ENCODE measurements at places on chromosomes 16 and 17.

- no peaks in the 10 kb centered on the region for H3K36me3 ChIP-seq
- DNase-seq = no peak
- no peak overlapping the region for H3K4me3 ChIP-seq
These were observed 418.7 kb upstream of the DYNLRB2 start for GRCh38 chr16:80122115-80122514.

GRCh38 chr17:50097455-50097854, 2.3 kb downstream of the PDK2 start:
- no peak overlapping the region for H3K27ac ChIP-seq

- H3K36me3 ChIP-seq = no peaks in the 10 kb centered on the region
- no peak overlapping the region for H3K27ac ChIP-seq
- H3K4me1 ChIP-seq = no peaks in the 10 kb centered on the region
- H3K4me3 ChIP-seq = no peak overlapping the region
- DNase-seq = no peak
These were observed 26.6 kb downstream of the JPH3 start for GRCh38 chr16:87628940-87629339.

GRCh38 chr17:48994549-48995303, 2.5 kb upstream of the IGF2BP1 start:
- H3K27ac ChIP-seq = peak overlapping the region; percentile 50

GRCh38 chr17:45087504-45087975, 26.4 kb downstream of the NMT1 start:
- H3K4me1 ChIP-seq = no peaks in the 10 kb centered on the region
- no peaks in the 10 kb centered on the region for H3K27me3 ChIP-seq
- no peak overlapping the region for H3K4me3 ChIP-seq
- H3K36me3 ChIP-seq = peaks cover 28% of the 10 kb centered on the region
- H3K27ac ChIP-seq = no peak overlapping the region

DNA sequence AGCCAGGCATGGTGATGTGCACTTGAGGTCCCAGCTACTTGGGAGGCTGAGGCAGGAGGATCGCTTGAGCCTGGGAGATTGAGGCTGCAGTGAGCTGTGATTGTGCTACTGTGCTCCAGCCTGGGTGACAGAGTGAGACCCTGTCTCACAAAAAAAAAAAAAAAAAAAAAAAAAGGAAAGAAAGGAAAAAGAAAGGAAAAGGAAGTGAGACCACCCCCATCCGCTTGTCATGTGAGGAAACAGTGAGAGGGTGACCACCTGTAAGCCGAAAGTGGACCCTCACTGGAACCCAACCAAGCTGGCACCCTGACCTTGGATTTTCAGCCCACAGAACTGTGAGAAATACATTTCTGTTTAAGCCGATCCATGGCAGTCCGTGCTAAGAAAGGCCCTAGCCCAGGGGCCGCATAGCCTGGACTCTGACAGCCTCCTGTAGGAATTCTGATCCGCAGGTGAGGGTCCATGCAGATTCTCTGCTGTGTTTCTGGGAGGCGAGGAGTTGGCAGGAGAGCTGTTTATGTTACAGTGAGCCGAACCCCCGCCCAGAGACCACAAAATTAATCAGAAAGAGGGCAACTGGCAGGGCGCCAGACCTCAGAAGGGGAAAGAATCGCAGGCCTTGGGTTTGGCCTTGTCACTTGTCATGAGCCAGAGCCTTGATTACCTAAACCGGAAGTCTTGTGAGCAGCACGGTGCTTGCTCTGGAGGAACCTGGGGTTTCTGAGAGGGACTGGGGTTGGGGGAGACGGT, 945 bp downstream of the SGSH start:
- peak overlapping the region; percentile 85 for H3K4me3 ChIP-seq
- H3K27ac ChIP-seq = peak overlapping the region; percentile 85
- peaks cover 7% of the 10 kb centered on the region for H3K36me3 ChIP-seq

GRCh38 chr16:84406006-84406963, 37.9 kb downstream of the ATP2C2 start:
- no peak overlapping the region for H3K4me3 ChIP-seq
- DNase-seq = no peak
- peaks cover 27% of the 10 kb centered on the region for H3K27me3 ChIP-seq
- peaks cover 5% of the 10 kb centered on the region for H3K4me1 ChIP-seq

DNA sequence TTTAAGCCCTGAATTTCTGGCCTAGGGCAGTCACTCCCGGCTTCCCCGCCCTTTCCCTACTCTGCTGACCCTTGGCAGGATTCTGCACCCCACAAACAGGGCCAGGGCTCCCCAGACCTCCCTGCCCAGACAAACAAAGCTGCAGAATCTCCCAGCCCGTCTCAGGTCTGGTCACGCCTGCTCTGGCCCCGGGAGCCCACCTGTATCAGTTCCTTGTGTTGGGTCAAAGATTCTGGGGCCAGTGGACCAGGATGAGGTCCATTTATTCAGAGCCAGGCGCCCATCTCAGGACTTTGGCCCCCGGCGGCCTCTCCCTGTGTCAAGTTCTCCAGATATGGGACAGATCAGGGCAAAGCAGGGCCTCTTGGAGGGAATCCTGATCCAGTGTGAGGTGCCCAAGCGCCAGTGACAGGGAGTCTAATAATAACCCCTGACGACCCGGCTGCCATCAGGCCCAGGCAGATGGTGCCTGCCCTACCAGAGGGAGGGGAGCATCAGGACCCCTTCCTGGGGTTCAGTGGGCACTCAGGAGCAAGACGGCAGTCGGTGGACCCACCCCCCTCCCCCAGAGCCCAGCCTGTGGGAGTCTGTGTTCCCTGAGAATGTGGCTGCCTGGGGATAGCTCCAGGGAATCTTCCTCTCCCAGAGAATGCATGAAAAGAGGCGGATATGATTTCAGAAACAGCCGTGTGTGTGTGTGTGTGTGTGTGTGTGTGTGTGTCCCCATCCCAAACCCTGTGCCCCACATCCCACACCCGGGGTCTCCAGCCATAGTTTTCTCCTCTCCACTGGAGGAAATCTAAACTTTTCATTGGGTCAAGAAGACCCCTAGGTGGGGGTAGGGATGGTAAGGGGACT, 1.3 kb downstream of the TTYH2 start:
- H3K4me3 ChIP-seq = peak overlapping the region; percentile 88
- H3K36me3 ChIP-seq = peaks cover 19% of the 10 kb centered on the region
- H3K27ac ChIP-seq = no peak overlapping the region
- DNase-seq = no peak
- H3K27me3 ChIP-seq = peaks cover 4% of the 10 kb centered on the region
- peaks cover 43% of the 10 kb centered on the region for H3K4me1 ChIP-seq

GRCh38 chr17:13310858-13311257, 290.9 kb downstream of the HS3ST3A1 start:
- H3K27ac ChIP-seq = no peak overlapping the region
- H3K36me3 ChIP-seq = no peaks in the 10 kb centered on the region
- DNase-seq = no peak
- H3K27me3 ChIP-seq = no peaks in the 10 kb centered on the region
- H3K4me3 ChIP-seq = no peak overlapping the region
- H3K4me1 ChIP-seq = no peaks in the 10 kb centered on the region

GRCh38 chr17:7577327-7578199, 1.9 kb upstream of the CD68 start:
- no peak for DNase-seq
- peaks cover 76% of the 10 kb centered on the region for H3K36me3 ChIP-seq
- H3K4me1 ChIP-seq = peaks cover 79% of the 10 kb centered on the region
- H3K27me3 ChIP-seq = peaks cover 2% of the 10 kb centered on the region

DNA sequence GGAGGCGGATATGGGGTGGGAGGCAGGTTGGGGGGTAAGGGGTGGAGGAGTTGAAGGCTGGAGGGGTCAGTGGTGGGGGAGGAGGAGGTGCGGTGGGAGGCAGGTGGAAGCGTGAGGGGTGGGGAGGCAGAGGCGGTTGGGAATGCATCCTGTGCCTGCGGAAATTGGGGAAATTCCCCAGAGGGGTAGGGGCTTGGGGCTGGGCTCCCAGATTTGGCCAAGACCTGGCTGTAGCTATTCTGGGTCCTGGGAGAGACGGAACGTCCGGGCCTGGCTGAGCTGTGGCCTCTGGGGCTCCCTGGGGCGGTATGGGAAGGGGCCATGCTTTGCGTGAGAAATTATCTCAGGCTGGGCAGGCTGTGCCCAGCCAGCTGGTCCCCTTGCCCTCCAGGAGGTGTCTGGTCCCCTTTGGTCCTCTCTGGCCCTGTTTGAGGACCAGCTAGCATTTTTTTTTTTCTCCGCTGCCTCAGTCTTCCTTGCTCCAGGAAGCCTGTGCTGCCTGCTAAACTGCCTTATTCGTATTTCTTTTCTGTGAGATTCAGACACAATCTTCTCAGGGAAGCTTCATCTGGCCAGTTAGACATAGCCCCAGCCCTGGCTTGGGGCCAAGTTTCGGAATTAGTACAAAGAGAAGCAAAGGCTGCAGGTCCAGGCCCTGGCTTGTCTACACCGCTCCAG, 7.3 kb upstream of the TRPV2 start:
- peaks cover 15% of the 10 kb centered on the region for H3K27me3 ChIP-seq
- H3K4me3 ChIP-seq = no peak overlapping the region
- no peaks in the 10 kb centered on the region for H3K4me1 ChIP-seq

- peaks cover 6% of the 10 kb centered on the region for H3K27me3 ChIP-seq
- no peaks in the 10 kb centered on the region for H3K36me3 ChIP-seq
- no peak overlapping the region for H3K4me3 ChIP-seq
- H3K4me1 ChIP-seq = peaks cover 8% of the 10 kb centered on the region
- H3K27ac ChIP-seq = no peak overlapping the region
These were observed 6.8 kb upstream of the CLUH start for GRCh38 chr17:2718150-2718938.

DNA sequence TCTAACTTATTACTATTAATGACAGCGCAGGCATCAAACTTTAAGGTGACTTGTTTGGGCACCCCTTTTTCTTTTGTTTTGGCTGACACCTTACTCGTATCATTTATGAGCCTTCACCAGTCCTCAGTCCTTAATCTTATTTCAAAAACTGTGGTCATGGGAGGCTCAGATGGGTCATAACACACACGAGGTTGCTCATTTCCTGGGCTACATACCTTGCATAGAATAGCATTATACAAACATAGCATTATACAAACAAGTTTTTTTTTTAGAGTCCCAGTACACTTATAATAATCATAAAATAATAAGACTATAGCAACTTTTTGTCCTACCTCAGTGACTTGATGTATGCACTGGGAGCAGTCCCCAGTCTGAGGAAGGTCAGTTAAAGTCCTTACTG, 11.2 kb upstream of the ACSF2 start:
- H3K27ac ChIP-seq = no peak overlapping the region
- H3K4me3 ChIP-seq = no peak overlapping the region
- no peaks in the 10 kb centered on the region for H3K36me3 ChIP-seq

GRCh38 chr16:8899709-8900317, 17.7 kb downstream of the LITAFD start:
- no peak overlapping the region for H3K27ac ChIP-seq
- no peak overlapping the region for H3K4me3 ChIP-seq
- H3K4me1 ChIP-seq = no peaks in the 10 kb centered on the region
- no peaks in the 10 kb centered on the region for H3K27me3 ChIP-seq

GRCh38 chr17:73420897-73421296, 109.1 kb upstream of the CDC42EP4 start:
- H3K27me3 ChIP-seq = no peaks in the 10 kb centered on the region
- H3K4me3 ChIP-seq = no peak overlapping the region
- no peak for DNase-seq
- H3K27ac ChIP-seq = no peak overlapping the region
- no peaks in the 10 kb centered on the region for H3K36me3 ChIP-seq

DNA sequence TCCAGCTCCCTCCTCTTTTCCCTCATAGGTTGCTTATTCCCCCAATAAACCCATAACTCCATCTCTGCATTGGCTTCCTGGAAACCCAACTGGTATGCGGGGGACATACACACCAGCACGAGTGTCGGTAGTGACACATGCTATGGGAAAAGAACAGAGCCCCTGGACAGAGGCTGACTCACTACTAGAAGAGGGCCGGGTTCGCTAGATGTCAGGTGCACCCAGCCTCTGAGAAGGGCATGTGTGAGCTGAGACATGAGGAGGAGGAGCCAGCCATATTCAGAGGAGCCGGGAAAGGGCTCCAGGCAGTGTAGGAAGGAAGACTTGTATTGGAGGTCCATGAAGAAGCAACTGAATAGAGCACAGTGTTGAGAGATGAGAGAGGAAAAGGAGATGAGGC, 241.1 kb downstream of the SOX9 start:
- DNase-seq = no peak
- H3K27ac ChIP-seq = no peak overlapping the region
- H3K4me3 ChIP-seq = no peak overlapping the region
- no peaks in the 10 kb centered on the region for H3K4me1 ChIP-seq
- H3K36me3 ChIP-seq = no peaks in the 10 kb centered on the region

- no peak for DNase-seq
- no peak overlapping the region for H3K27ac ChIP-seq
- H3K27me3 ChIP-seq = no peaks in the 10 kb centered on the region
These were observed 66.7 kb downstream of the RPH3AL start for GRCh38 chr17:285751-286422.

- no peaks in the 10 kb centered on the region for H3K36me3 ChIP-seq
- no peak overlapping the region for H3K27ac ChIP-seq
- H3K4me1 ChIP-seq = no peaks in the 10 kb centered on the region
- H3K4me3 ChIP-seq = no peak overlapping the region
These were observed 9.4 kb downstream of the TOX3 start for GRCh38 chr16:52537516-52537915.

DNA sequence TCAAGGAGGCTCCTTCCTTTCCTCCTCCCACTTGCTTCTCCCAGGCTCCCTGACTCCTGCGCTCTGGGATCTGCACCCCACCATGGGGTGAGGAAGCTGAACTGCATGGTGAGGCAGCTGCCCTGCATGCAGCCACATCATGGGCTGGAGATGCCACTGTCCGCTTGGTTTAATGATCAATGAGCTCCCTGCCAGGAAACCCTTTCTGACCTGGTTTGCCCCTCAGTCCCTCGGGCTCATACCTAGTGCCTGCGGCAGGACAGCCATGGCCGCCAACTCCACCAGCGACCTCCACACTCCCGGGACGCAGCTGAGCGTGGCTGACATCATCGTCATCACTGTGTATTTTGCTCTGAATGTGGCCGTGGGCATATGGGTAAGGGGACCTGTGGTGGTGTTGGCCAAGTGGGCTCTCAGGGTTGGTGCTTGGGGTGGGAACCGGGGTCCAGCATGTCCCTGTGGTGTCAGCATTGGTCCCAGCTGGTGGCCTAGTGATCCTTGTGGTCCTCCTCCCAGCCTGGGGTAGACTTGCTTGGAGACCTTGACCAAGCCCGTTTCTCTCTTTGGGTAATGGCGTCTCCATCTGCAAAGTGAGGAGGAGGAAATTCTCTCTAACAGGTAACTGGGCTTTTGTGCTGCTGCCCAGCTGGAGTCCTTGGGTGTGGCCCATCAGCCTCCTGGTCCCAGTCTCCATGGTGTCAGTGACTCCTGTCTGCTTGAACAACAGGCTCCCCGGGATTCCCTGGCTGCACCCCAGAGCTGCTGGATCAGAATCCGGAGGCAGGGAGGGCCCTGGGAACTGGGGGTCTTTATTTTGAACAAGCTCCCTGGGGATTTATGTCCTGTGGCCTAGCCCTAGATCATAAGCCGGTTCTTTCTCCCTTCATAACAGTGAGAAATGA, at the start of gene SLC5A10:
SLC5A10 (plus strand) TSS at position 225 of the 902 bp plus-strand sequence; CDS start at position 266, 41 bp downstream.
- no peak within 1 kb of the TSS for H3K27ac ChIP-seq
- peaks cover 17% of the 10 kb centered on the region for H3K4me1 ChIP-seq
- H3K36me3 ChIP-seq = no peaks in the 10 kb centered on the region
- DNase-seq = no peak

- no peaks in the 10 kb centered on the region for H3K27me3 ChIP-seq
- H3K27ac ChIP-seq = peak overlapping the region; percentile 89
- no peaks in the 10 kb centered on the region for H3K36me3 ChIP-seq
- no peak for DNase-seq
- peak overlapping the region; percentile 85 for H3K4me3 ChIP-seq
These were observed 1.1 kb upstream of the PIGQ start for GRCh38 chr16:568401-569258.

- no peaks in the 10 kb centered on the region for H3K27me3 ChIP-seq
- no peak overlapping the region for H3K4me3 ChIP-seq
- peaks cover 26% of the 10 kb centered on the region for H3K36me3 ChIP-seq
- DNase-seq = no peak
- peak overlapping the region; percentile 59 for H3K27ac ChIP-seq
- H3K4me1 ChIP-seq = peaks cover 70% of the 10 kb centered on the region
These were observed 15.8 kb downstream of the CYB5B start for GRCh38 chr16:69440250-69440649.
